ENCODE measurements at places on chromosomes 16 and 17. TPM values are rescaled to one million over a fixed set of nuclear protein-coding genes. Genes with fewer than 3 reads are reported as not detected.

CCL17 gene
- total RNA-seq, result not detected

HID1 gene
- 87.1 TPM for total RNA-seq

NECAB2 gene
- total RNA-seq, result 2.8 TPM

TBC1D3G gene
- 8.7 TPM for total RNA-seq

WNT3 gene
- total RNA-seq, result 7.7 TPM

KRTAP16-1 gene
- not detected for total RNA-seq

KRT16 gene
- total RNA-seq, result 6.7 TPM

CLEC18A gene
- 1.5 TPM for total RNA-seq

OR1F1 gene
- total RNA-seq, result not detected

GGA3 gene
- 43.3 TPM for total RNA-seq

TNFRSF13B gene
- not detected for total RNA-seq

SMG1 gene
- 67.0 TPM for total RNA-seq

CCL4L2 gene
- 0.32 TPM for total RNA-seq

SEPTIN12 gene
- total RNA-seq, result 10.8 TPM

CLEC18B gene
- total RNA-seq, result not detected

BMERB1 gene
- total RNA-seq, result 49.1 TPM

PDILT gene
- 2.4 TPM for total RNA-seq

ST6GALNAC2 gene
- total RNA-seq, result 21.0 TPM

DNAI2 gene
- 4.3 TPM for total RNA-seq

TOP3A gene
- 18.4 TPM for total RNA-seq

CACNG1 gene
- total RNA-seq, result 0.74 TPM

KRTAP1-5 gene
- not detected for total RNA-seq

All from prostate gland (tissue), 2 donors.